ENCODE measurements at places on chromosomes 6 and 20.

DNA sequence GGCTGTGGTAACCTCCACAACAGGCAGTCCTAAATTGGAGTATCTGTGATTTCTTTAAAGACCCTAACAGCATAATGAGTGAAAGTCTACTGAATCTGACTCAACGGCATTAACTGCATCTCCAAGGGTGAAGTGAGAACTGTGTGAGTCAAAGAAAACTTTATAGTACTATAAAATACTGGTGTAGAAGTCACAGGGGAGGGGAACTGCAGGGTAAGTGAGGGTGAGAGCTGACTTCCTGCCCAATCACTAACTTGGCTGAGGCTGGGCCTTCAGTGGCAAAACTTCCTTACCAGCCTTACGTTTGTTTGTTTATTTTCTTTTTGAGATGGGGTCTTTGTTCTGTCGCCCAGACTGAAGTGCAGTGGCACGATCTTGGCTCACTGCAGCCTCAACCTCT is 109.8 kb downstream of the PTPRK start:
- DNase-seq: no peak

DNA sequence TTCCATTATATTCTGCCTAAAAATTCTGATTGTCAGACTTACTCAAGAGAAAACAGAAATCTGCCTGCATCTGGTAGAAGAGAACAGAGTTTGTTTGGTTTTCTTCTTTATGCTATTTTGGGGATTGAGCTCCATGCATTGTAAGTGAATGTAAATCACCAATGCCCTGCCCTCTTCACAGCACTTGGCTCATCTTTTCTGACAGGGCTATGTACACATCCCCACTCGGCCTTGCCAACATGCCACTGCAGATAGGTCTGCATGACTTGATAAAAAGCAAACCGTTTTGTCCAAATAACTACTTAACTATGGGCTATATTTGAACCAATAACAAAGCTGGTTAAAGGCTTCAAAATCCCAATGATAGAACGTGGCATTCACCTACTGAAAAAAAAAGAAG is 117.7 kb downstream of the IBTK start:
- DNase-seq: no peak

DNA sequence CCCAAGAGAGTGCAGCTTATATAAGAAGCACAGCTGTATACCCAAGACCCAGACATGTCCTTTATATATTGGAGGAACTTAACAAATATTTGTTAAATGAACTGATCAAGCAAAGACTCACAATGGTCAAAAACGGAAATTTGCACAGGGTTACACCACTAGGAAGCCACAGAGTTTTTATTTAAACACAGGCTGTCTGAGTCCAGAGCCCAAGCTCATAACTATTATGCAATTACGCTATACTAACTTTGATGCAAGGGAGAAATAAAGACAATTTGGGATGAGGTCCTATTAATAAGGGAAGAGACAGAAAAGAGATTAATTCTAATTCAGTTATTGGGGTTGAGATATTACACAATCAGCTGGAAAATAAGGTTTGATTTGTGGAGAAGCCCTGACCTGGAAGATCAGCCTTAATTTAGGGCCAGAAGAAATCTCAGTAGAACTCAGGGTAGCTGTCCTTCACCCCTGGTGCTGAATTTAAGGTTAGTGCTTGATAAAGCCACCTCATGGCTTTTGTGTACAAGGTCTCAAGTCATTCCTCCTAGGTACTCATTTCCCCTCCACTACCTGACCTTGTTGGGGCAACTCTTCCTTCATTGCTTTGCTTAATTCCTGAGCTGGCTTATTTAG is 10.5 kb upstream of the ZNF334 start:
- DNase-seq: no peak

DNA sequence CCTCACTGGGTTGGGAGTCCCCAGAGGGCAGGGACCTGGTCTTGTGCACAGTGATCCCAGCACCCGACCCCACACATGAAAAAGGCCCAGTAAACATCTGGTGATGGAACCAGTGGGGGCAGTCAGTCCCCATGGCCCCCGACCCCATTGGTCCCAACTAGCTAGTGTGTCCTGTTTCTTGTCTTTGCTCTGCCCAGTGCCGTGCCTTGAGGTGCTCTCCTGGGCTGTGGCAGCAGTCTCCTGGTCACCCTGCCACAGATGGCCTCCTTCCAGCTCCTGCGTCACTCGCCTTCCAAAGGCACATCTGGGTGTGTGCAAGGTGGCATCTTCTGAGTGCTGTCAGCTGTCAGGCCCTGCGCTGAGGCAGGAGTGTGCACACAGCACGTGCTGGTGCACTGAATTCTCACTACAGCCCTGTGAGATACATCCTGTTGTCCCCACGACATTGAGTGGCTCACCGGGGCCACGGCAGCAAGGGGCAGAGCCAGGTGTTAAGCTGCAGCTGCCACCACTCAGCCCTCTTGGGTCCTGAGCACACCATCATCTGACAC is 3.9 kb downstream of the NPEPL1 start:
- no peak for DNase-seq

GRCh38 chr6:118544105-118544504 is 4.0 kb upstream of the PLN start:
- no peak for DNase-seq

- DNase-seq: no peak
These were observed 222.5 kb downstream of the GJA1 start for GRCh38 chr6:121657972-121658371.

DNA sequence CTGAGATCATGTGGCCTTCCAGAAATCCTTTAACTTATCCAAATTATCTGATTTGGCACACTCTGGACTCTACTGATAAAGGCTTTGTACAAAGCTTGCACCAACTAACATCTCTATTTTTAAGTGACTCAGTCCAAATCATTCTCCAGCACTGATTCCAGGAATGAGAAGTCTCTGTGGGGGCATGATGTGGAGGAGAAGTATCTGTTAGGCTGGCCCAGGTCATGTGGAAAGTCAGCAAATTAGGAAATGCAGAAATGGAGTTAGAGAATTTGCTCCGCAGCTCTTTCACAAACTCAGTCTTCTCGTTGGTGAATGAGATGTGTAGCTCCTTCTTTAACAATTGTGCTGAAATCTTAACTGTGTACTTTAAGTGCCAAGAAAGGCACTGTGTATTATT is 165.7 kb downstream of the ZNF217 start:
- no peak for DNase-seq

All from epithelial cell of proximal tubule (primary cell).